ENCODE measurements at places on chromosomes 3 and 15.

DNA sequence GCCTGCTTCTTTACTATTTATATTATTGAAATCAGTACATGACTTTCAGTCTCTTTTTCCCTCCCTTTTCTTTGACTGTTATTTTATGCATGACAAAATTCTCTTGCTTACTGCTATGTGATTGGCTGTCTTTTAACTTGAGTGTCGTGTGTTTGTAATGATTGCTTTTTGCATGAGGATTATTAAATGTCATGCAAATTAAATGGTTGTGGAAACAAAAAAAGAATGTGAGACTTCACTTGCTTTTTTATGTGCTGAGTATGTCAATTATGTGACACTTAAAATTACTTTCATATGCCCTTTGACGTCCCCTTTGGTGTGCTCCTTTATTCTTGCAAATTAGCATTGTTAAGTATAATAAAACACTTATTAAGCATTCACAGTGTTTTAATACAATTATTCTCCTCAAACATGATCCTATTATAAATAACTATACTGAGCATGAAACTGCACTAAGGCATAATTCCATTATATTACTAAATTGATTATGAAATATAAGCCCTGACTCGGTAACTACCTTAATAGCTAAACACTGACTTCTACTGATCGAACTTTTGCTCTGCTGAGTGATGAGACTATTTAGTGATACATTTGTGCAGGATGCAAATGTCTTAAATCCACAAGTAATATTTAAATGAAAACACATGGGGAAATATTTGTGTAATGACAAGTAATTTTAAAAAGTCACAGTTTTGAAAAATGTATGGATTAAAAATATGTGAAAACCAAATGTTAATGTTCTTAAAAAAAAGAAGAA, 401.7 kb downstream of the NLGN1 start:
- DNase-seq = peak; percentile 6

DNA sequence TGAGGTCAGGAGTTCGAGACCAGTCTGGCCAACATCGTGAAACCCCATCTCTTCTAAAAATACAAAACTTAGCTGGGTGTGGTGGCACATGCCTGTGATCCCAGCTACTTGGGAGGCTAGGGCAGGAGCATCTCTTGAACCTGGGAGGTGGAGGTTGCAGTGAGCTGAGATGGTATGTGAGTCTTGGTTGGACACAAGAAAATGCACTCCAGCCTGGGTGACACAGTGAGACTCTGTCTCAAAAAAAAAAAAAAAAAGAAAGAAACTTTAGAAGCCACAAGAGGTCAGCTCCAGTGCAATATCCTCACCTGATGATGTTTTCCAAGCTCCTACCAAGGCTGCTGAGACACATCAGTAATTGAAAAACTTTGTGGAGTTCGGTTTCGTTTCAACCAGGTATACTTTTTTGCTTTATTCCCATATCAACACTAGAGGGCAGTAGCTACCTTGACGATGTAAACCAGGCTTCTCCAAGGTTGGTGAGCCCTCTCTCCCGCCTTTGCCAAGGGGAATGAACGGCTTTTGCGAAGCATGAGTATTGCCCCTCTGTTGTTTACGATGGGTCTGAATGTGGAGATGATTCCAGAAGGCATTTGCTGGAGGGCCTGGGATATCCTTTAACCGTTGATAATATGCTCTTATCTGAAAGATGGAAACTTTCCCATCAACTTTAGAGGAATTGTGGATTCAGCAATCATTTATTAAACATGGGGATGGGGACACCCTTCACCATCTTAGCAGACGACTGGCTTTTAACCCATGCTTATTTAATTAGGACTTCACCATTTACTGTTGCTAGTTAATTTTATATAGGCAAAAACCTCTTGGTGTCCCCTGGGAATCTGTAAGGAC, 202.8 kb downstream of the SV2B start:
- peak; percentile 80 for DNase-seq

- no peak for DNase-seq
Observed at GRCh38 chr15:101107625-101108460, 144.0 kb downstream of the CHSY1 start.

GRCh38 chr15:73927003-73927475, 777 bp downstream of the LOXL1 start:
- no peak for DNase-seq

- DNase-seq = no peak
Observed at GRCh38 chr3:127486321-127486944, 104.1 kb downstream of the TPRA1 start.

DNA sequence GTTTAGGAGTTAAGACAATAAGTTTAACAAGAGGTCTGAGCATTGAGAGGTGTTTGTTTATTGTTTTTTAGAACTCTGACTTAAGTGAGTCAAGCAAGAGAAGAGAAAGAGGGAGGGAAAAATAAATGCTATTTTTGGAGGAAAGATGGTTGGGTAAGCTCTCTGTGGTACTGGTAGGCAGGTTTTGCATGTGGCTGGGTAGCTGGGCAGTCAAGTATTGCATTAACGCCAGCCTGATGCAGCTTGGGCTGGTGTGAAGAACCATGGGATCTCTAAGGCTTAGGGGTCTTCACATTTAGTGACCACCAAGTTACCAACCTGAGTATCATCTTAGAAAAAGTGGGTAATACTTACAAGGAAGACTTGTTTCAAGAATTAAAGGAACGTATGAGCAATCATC, 534.5 kb upstream of the SEMA6D start:
- DNase-seq = no peak

DNA sequence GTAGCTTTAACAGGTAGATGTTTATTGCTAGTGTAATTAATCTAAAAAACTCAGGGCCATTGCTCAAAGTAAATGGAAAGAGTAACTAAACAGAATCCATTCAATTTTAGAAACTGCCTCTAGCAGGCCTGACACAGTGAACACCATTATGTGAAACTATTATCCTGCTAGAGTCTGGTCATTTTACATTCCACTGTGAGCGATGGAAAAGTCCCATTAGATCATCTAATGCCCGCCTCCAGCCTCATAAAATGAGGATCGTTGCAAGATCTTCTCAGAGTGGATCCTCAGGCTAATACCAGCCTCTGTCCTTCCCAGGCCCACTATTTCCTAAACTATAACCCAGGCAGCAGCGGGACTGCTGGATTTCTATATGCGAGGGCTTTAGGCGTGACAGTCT, 107.7 kb downstream of the WDR76 start:
- DNase-seq = no peak

- DNase-seq = peak; percentile 81
Observed at GRCh38 chr3:120642368-120642948, 39.6 kb downstream of the HGD start.

DNA sequence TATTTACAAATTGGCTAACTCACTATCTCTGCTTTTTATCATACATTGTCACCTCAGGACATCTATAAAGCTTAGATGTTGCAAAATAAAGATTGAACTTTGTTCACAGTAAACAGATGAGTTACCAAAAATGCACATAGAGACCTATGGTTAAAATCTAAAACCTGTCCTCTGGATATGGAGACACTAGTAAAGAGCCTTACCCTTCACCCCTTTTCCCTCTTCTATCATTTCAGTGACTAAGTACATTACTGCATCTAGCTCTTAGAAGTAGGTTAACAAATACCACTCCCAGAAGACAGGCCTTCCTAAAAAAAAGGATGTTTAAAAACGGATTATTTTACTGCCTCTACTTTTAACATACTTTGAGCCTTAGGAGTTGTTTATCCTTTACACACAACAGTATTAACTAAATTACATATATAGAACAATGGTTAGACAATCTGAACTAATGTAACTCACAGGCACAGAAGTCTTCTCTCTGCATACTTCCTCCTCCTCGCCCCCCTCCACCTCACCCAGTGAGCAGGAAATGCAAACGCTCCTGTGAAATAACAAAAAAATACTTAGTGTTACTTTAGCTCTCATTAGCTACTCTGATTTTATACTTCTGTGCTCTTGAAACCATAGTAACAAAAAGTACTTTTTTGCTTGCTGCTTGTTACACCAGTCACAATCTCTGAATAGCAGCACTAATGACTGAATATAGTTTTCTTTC, 23.3 kb downstream of the IREB2 start:
- DNase-seq = peak; percentile 13

DNA sequence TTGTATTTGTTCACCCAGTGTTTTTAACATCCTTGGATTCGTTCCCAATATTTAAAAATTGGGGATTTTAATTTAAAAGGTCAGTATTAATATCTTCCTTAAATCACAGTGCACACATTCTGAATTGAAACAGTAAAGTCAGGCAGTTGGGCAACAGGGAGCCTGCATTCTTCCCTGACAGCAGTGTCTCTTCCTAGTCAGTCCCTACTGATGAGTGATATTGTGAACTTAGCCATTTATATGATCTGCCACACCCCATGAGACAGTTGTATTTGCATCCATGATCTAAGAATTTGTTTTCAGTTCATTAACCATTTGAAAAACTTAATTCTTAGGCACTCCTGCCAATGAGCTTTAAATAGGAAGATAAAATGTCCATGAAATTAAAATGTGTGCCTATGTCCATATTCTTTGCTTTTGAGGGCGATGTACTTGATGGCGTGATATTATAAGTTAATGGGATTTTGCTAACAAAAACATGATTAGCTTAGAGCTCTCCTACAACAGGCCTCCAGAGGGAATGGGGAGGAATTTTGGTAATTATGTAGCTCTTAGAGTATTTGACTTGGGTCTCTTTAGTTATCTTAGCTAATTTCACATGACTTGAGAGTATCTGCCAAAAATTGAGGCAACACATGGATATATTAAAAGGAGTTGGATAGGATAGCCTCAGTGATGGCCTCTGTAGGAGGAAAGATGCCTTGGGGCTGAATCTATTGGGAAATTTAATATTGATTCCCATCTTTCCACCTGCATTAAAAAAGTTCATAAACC, 219.3 kb downstream of the PTPRG start:
- no peak for DNase-seq

- DNase-seq = peak; percentile 43
Observed at GRCh38 chr3:139797724-139798343, 120.1 kb upstream of the NMNAT3 start.

- no peak for DNase-seq
Observed at GRCh38 chr3:41352510-41352909, 153.2 kb downstream of the CTNNB1 start.

- DNase-seq = no peak
Observed at GRCh38 chr3:102020735-102021134, 171.4 kb downstream of the NFKBIZ start.

DNA sequence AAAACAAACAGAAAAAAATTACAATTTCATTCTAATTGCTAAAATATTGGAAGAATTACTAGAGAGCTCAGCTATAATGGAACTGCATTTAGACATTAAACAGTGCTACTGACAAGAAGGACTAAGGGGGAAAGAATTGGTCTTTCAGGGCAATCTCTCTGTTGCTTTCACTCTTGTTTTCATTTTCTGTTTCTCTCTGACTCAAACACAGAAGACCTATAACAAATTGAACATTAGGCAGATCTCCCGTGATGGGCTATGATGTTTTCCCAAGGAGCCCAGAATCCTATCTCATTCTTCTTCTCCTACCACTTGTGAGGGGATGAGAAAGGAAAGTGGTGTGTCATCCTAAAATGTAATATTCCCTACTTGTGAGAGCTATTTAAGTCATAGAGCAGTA, 358.0 kb upstream of the TGFBR2 start:
- DNase-seq = no peak
